Mucosa of descending colon (tissue), 3 donors: ENCODE measurements at places on chromosomes 2 and 18. TPM values are rescaled to one million over a fixed set of nuclear protein-coding genes. Genes with fewer than 3 reads are reported as not detected.

SNED1 gene
- 16.3 TPM for total RNA-seq

POU3F3 gene
- total RNA-seq, result 0.14 TPM

GRCh38 chr2:160570376-160570775 is 76.8 kb upstream of the RBMS1 start:
- no peak for DNase-seq

- no peak for DNase-seq
Measured at GRCh38 chr2:123816928-123817327, 208.2 kb upstream of the CNTNAP5 start.

DNA sequence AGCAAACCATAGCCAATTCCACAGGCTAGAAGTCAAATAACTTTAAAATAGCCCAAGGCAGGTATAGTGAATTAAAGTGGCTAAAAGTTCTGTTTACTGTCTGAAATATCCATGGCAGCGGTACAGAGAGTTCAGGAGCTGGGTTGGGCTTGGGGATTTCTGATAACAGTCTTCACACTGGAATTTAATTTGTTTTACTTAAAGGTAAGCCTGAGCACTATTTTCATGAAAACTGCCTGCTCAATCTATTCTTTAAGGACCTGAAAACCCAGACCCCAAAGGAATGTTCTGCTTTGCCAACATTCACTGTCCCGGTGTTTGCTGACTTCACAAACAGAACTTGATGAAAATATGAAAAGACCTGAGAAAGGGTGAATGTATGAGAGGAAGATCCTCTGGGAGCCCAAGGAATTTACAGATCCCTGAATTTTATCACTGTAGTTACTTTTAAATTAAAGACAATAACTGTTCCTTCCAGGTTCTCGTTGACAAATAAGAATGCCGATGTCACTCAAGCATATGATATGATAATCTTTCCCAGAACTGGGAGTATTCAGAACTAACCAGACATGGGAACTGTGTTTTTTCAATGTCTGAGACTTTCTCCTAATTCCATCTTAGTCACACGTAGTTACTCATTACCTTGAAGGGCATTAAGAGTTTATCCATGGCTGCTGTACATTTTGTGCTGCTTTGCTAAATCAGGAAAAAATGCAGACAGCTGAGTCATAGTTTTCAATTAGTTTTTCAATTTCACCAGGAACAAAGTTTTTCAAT is 28.3 kb upstream of the ITGB6 start:
- DNase-seq, result no peak

- DNase-seq, result no peak
Measured at GRCh38 chr2:48235076-48235475, 294.9 kb upstream of the STON1 start.
